Cerebellum (tissue), 4 donors: ENCODE measurements at places on chromosomes 7 and 10.

DNA sequence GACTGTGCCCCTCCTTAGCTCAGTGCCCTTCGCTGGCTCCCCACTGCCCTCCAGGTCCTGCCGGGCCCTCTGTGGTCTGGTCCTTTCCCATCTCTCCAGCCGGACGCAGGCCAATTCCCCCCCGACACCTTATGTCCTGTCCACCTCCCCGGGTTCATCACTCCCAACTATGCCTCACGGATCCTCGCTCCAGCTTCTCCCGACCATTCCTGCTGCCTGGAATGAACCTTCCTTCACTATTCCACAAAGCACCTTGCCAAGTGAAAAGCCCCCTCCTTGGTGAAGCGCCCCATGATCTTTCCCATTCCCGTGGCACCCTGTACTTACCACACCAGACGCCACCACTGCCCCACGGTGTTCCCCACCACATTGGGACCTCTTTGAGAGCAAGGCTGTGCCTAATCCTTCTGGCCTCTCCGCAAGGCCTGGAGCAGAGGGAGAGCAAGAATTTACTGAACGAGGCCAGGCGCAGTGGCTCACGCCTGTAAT, 47.2 kb downstream of the TMEM270 start:
- DNase-seq: no peak

- no peak for DNase-seq
These were observed 206.6 kb downstream of the TNS3 start for GRCh38 chr7:47375121-47375938.

DNA sequence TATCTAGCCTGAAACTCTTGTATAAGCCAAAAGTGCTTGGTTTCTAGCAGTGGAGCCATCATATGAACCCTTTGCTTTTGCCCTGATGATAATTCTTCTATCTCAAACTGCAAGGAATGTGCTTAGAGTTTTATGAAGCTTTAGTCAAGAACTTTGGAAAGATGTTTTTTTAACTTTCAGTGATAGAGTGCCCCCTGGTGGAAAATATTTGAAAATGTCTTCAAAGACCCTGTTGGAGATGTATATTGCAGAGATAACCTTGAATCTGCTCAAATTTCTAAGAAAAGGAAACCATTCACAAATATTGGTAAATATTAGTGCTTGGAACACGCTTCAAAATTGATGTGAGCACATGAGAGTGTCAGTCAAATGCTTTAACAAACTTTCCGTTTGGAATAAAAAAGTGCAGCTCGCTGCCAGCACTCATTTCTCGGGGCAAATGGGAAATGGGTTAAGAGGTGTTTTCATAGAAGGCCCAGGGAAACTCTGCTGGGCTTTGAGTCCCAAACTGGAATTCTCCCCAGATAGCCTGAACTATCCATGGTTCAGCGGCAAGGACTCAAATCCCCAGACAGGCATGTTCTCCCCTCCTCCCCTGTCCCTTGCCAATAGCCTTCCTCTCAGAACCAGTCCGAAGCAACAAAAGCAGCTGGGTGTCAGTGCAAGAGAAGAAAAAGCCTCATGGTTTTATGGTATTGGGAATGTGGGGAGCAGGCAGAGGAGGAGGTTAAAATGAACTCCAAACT, 129.3 kb downstream of the MYOF start:
- peak; percentile 18 for DNase-seq

GRCh38 chr7:113764401-113765035, 154.3 kb downstream of the PPP1R3A start:
- DNase-seq: no peak

- DNase-seq: no peak
These were observed 5.8 kb downstream of the VSIR start for GRCh38 chr10:71767420-71768035.

DNA sequence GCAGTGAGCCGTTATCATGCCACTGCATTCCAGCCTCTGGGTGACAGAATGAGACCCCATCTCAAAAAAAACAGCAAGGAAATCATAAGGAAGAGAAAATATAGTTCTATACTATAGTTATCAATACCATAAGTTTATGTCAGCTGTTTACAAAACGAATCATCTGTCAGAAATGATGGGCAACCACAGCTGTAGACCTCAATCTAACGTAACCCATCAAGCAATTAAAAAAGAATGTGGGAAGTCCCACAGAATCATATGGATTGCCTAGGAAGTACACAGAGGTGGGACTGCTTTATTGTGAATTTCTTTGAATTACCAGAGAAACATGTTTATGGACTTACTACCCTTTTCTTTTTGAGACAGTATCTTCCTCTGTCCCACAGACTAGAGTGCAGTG, 6.9 kb downstream of the NRBF2 start:
- no peak for DNase-seq

- no peak for DNase-seq
These were observed 5.8 kb downstream of the MALRD1 start for GRCh38 chr10:19054289-19054835.

DNA sequence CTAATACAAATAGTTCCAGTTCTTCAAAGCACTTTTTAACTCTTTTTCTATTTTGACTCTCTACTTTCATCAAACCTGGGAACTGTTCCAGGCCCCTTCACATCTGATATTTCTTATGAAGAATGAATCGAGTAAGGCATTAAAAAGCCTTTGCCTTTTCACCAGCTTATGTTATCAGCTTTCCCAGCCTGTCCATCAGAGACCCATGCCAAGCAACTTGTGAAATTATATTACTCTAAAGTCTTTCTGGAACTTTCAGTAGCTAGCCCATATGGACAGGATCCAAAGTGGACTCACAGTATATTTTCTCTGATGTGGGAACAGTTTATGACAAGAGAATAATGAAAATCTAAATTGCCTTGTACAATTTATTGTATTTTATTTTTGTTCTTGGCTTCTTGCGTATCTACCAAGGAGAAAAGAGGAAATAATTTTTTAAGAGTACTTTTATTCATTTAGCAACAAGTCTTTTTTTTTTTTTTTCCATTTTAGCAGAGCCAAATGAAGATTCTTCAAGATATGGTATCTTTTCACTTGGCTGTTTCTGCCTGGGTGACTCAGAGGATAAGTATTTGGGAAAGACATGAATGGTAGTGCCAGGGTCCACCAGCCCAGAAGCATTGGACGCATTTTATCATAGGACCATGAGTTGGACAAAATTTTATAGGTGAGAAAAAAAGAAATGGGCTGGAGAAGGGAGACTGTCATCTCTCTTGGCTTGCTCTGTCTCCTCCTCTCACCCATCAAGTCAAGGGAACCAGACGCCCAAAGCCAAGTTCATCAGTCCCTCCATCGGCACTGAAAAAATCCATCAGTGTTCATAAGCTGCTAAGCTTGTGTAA, 195.8 kb upstream of the NEBL start:
- no peak for DNase-seq

DNA sequence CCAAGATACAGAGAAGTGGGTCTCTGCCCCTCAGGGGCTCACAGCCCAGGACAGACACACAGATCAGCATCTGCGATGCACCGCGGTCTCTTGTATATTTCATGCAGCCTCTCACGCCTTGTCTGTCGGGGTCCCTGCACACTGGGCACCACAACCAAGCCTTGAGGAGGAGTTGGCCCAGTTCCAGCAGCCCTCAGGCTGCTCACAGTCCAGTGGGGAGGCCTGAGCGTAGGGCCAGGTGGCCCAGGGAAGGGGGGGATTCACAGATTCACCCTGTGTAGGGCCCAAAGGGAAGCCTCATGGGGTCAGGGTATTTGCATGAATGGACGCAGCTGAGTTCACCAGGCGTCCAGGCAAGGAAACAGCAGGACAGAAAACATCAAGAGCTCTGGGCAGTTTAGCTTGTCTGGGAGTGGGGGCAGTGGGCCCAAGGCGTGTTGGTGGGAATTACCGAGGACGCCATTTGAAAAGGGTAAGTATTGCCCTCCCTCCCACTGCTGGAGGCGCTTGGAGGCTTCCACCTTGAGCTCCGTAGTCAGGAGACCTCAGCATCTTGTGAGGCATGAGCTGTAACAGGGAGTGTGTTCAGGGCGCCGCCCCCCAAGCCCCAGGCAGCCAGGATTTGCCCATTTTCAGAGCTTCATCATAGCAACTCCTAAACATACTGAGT, 129.1 kb upstream of the CHST15 start:
- no peak for DNase-seq

- no peak for DNase-seq
These were observed 51.5 kb downstream of the CCDC71L start for GRCh38 chr7:106609416-106609815.

DNA sequence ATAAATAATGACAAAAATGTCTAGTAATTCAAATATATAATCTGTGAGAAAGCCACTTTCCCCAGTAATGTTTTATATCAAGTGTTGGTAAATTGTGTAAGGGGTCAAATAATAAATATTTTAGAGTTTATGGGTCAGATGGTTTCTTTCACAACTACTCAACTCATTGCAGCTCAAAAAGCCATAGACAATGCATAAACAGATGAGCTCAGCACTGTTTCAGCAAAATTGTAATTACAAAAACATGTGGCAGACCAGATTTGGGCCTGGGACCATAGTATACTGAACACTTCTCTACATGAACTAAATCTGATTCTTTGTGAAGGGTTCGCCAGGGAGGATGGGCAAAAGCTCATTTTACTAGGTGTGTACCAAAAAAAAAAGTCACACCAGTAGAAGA, 460.8 kb downstream of the NRG3 start:
- no peak for DNase-seq

DNA sequence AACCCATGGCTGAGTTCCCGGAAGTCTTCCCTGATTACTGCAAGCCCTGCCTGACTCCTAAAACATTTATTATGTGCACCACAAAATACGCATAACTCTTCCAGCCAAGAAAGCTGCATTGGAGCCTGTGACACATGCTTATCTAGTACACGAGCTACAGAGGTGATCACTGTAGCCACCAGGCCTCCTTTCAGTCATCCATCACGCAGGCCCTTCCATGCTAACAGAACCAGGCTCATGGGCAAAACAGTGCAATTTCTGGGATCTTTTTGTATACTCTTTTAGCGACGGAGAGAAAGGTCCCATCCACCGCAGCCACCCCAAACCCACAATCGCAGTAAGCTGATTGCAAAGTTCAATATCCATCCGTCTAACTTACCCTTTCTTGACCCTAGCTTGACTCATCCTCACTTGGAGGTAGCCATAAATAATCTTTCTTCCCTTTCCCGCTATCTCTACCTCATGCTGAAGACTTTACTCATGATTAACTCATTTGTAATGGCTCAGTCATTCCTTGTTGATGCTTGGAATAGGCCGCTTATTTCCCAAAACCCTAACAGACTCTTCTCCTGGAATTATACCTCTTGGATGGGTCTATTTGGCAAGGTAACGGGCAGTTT, 1203.5 kb downstream of the TYW1 start:
- DNase-seq: no peak
